Endodermal cell (in vitro differentiated cells): ENCODE measurements at places on chromosomes 12 and 14. TPM values are rescaled to one million over a fixed set of nuclear protein-coding genes. Genes with fewer than 3 reads are reported as not detected.

- no peak overlapping the region for H3K4me3 ChIP-seq
- H3K27me3 ChIP-seq = no peaks in the 10 kb centered on the region
- no peak for DNase-seq
- H3K4me1 ChIP-seq = no peaks in the 10 kb centered on the region
- H3K27ac ChIP-seq = no peak overlapping the region
Observed at GRCh38 chr12:86429824-86430223, 173.6 kb upstream of the MGAT4C start.

- peak; percentile 65 for DNase-seq
- no peaks in the 10 kb centered on the region for H3K27me3 ChIP-seq
- no peaks in the 10 kb centered on the region for H3K36me3 ChIP-seq
- no peak overlapping the region for H3K4me3 ChIP-seq
- no peak overlapping the region for H3K27ac ChIP-seq
Observed at GRCh38 chr12:67419810-67420209, 150.7 kb downstream of the CAND1 start.

The WNT5B gene
- total RNA-seq = 5.7 and 6.1 TPM in 2 replicates

The NAB2 gene
- 13.5 and 14.1 TPM in 2 replicates for total RNA-seq

The CACNA1C gene
- 0.86 to 1.5 TPM (median 1.4 TPM) in 3 replicates for total RNA-seq

The PPP1R1A gene
- 11.6 to 16.1 TPM (median 13.4 TPM) in 3 replicates for total RNA-seq
